Neuronal stem cell (in vitro differentiated cells): ENCODE measurements at places on chromosomes 2 and 18.

GRCh38 chr18:51196118-51196810 lies 1.2 kb downstream of the MEX3C start:
- peak; percentile 5 for DNase-seq

DNA sequence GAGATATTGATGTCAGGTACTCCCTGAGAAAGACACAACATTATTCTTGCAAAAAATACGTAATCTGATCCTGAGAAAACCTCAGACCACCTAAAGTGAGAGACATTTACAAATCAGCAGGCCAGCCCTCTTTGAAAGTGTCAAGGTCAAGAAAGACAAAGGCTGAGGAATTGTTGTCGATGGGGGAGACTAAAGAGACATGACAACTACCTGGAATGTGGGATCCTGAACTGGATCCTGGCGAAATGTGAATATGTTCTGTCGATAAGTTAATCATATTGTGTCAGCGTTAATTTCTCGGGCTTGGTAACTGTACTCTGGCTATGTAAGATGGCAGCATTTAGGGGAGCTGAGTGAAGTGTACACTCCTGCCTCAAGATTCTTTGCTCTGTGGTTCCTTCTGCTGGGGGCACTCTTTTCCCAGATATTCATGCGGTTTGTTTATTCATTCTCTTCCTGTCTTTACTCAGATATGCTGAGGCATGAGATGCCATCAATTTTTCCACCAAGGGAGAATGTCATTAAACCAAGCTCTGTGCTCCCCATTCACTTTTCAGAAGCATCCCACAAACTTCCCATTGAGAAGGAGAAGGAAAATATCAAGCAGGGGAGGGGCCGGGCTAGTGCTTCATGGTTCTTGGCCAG lies 154.9 kb downstream of the CAPN13 start:
- no peak for DNase-seq

DNA sequence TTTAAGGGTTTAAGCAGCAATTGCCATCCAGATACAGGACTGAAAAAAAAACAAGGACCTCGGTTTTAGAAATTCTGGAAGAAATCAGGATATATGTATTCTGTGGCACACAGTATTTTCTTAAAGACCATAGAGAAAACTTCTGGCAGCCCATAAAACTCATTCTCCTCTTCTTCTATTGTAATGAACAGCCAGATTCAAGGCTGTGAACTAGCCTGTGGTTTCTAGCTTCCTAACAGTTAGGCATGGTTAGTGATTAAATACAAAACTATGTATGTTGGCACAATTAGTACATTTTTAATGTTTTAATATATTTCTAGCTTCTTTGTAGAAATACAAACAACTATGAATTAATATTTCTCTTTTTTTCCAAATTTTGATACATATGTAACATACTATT lies 555.7 kb downstream of the DSC3 start:
- DNase-seq, result no peak

DNA sequence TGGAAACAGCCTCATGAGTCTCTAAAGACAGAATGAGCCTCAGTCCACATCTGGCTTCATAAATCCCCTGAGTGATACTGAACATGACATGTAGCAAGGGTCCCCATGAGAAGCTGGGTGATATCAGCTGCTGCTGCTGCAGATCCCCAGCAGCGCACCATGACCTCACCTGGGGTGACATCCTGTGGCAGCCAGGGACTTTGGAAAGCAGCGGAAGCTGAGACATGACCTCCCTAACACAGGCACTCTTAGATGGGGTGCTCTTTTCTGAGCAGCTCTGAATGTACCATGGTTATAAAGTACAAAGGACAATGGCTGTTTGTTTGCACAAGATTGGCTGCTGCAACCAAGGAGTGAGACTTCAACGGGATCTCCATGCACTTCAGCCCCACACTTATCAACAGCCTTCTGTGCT lies 74.7 kb upstream of the TMEM200C start:
- no peak for DNase-seq

DNA sequence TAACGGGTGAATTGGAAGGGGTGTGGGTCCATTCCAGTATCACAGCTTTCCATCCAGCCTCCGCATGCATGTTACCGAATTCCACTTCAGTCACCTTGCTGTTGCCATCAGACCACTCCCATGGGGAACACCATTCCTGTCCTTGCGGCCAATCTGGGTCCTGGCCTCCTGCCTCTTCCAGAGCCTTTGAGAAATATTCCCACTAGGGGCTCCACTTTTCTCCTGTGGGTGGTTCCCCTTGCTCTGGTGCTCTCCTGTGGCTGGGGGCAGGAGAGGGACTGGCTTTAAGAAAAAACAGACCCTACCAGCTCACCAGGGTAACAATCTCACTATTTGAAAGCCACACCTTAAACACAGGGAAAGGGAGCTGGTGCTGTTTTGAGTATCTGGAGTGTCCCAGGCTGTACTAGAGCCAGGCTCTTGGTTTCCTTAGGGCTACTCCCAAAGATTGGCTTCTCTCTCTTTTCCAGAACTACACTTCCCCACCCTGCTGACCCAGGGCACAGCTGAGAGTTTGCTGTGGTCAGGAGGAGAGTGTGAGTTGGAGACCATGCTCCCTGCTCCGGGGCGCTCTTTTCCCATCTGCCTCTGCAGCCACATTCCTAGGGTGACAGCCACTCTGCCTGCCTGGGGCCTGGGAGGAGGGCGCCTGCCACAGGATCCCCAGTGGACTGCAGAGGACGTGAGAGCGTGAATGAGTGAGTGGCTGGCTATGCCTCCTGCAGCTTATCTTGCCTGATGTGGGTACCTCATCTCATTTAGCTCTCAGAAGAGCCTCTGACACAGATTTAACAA lies 460.8 kb upstream of the HS6ST1 start:
- DNase-seq, result no peak

GRCh38 chr2:108998911-108999310 lies 9.9 kb upstream of the EDAR start:
- DNase-seq, result no peak

- no peak for DNase-seq
Observed at GRCh38 chr2:134842930-134843490, 4.6 kb downstream of the ACMSD start.

- no peak for DNase-seq
Observed at GRCh38 chr18:63963615-63964256, 6.1 kb upstream of the SERPINB8 start.

- no peak for DNase-seq
Observed at GRCh38 chr2:40127890-40128557, 323.9 kb downstream of the SLC8A1 start.

GRCh38 chr2:46976556-46977279 lies 61.1 kb upstream of the MCFD2 start:
- no peak for DNase-seq

DNA sequence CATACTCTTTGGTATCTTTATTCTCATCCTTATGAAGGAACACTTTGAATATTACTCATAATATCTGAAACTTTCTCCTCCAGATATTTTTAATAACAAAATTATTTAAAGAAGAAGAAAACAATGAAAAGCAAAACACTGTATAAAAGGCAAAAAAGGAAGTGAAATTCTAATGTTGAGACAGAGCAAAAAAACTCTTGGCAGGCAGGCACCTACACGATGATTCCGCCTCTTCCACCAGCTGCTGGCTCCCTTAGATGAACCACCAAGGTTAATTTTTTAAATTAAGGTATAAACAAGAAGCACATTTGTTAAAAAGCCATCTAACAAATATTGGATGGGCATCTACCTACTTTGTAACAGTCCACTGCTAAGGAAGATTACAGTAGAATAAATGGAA lies 434.7 kb downstream of the EPHA4 start:
- DNase-seq, result no peak

DNA sequence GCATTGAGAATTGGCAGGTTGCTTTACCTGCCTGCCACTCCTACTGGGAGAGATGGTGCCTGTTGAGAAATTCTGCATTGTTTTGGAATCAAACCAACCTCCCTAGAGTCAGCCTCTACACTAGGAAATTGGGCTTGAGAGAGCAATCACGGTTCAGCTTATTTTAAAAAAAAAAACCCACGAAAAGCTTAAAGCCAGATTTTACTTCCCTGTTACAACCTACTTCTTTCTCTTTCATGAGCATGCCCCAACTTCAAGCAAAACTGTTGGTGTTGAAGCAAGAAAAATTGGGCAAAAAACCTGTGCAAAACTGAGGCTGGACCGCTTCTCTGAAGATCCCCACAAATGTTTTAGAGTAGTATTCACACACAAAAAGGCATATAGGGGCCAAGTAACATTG lies 134.6 kb upstream of the ZEB2 start:
- DNase-seq, result no peak

DNA sequence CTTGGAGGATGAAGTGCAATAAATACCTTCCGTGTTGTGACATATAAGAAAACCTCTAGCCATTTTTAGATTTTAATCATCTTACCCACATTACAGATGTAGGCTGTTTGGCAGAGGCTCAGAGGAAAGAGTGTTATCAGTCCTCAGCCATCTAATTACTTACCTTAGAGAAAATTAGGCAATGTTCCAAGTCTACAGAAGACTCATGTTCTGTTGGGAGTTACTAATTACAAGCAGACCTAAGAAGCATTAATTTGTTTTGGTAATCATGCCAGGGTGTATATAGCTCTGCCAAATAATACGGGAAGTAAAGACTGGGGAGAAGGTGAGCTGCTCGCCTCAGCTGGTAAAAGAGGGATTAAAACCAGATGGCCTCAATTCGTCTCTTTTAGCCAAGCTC lies 125.8 kb upstream of the PGAP1 start:
- DNase-seq, result no peak

DNA sequence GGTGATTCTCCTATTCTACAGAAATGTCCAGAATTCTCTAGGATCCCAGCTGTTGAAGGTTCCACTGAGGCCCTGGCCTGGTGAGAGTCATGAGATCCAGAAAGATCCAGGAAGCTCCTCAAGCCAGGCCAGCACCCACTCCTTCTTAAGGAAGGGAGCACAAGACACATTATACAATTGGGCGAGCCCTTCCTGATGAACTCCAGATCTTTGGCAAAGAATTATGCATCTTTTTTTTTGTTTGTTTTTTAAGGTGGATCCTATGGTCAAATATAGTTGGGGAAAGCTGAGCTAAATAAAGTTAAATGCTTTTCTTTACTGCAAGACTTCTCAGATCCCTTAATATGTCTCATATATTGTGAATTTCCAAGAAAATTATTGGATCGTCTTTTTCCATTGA lies 37.0 kb upstream of the LOXHD1 start:
- no peak for DNase-seq

- no peak for DNase-seq
Observed at GRCh38 chr2:181240844-181241243, 216.3 kb upstream of the ITGA4 start.

GRCh38 chr2:221588306-221588985 lies 16.3 kb upstream of the EPHA4 start:
- no peak for DNase-seq

GRCh38 chr18:76697441-76697901 lies 124.9 kb upstream of the ZNF236 start:
- no peak for DNase-seq

GRCh38 chr2:131656816-131657633 lies 129.3 kb downstream of the CCDC74A start:
- no peak for DNase-seq

DNA sequence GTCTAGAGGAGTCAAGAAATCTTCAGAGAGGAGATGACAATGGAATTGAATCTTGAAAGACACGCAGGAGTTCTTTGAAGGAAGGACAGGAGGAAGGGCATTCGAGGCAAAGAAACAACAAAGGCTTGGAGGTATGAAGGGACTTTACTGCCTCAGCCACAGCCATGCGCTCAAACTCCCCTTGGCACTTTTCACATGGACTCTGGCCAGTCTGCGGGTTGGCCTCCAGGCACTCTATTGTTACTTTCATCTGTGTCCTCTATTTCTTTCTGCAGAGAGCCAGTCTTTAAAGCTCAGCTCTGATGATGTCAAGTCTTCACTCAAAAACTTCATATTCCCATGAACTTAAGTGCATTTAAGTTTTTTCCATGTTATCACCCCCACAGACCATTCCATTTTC lies 95.4 kb downstream of the ZAP70 start:
- no peak for DNase-seq

GRCh38 chr2:28716265-28716865 lies 35.3 kb upstream of the PPP1CB start:
- no peak for DNase-seq

DNA sequence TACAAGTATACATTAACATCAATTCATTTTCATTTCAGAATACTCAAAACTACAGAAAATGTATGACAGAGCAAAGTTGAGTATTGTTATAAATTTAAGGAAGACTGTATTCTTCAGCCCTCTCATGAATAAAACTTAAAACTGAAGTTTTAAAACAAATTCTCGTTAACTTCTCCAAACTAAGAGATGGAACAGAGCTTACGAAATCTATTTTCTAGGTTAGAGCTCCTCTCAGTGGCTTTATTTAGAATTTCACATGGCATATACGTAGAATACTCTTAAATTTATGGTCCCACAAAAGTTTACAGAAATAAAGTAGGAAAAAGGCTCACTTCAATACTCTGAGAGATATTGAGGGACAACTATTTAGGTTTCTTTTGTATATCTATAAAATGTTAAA lies 612.1 kb downstream of the KCNJ3 start:
- DNase-seq, result peak; percentile 17

GRCh38 chr2:7280790-7281189 lies 363.6 kb downstream of the RNF144A start:
- DNase-seq, result no peak

- no peak for DNase-seq
Observed at GRCh38 chr2:44979581-44979980, 29.7 kb downstream of the SIX2 start.

GRCh38 chr2:174901075-174901474 lies 104.1 kb downstream of the CHN1 start:
- DNase-seq, result no peak

- no peak for DNase-seq
Observed at GRCh38 chr2:192687015-192687414, 492.3 kb upstream of the TMEFF2 start.

DNA sequence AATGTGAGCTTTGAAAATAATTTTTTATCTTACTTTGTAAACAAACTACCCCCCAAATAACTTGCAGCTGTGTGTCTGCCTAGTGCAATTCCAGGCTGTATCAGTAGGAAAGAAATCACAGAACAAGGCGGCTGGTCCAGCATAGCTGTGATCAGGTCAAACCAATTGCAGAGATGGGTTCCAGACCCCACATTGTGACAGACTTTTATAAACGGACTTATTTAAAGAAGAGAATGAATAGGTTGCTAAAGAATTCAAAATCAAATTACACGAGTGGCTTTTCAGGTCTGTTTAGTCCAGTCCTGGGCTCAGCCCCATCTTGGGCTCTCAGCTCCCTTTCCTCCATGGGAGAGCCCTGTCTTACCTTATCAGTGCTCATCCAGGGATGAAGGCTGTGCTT lies 11.1 kb downstream of the BMP10 start:
- no peak for DNase-seq

- DNase-seq, result no peak
Observed at GRCh38 chr18:67633939-67634338, 117.4 kb upstream of the DSEL start.

DNA sequence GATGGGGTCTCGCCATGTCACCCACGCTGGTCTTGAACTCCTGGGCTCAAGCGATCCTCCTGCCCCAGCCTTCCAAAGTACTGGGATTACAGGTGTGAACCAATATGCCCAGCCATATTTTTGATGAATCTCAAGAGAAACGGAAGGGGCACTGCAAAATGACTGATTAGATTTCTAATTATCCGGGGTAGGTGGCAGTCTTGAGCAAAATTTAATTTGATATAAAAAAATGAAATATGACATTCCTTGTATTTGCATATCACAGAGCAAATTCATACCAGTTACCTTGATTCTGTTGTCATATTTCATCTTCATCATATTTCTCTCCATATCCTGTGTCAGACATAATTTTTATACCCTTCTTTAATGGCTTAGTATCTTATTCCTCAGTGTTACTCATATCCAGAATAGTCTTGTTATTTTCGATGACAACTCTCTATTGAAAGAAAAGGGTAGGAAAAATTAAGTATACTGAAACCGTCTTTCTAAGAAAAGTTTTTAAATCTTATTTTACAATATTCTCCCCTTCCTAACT lies 30.0 kb upstream of the RTN4 start:
- DNase-seq, result no peak
